ENCODE measurements at places on chromosomes 1 and 21. TPM values are rescaled to one million over a fixed set of nuclear protein-coding genes. Genes with fewer than 3 reads are reported as not detected.
A peak's percentile ranks its signal among the peaks of the same experiment; 100 is the strongest.

FLAD1 gene
- polyA plus RNA-seq = 30.2 TPM

FCRL5 gene
- polyA plus RNA-seq = not detected

SPATA1 gene
- 0.81 TPM for polyA plus RNA-seq

CELA3A gene
- polyA plus RNA-seq = not detected

- DNase-seq = no peak
These were observed 40.8 kb upstream of the STMN1 start for GRCh38 chr1:25947027-25947426.

DNA sequence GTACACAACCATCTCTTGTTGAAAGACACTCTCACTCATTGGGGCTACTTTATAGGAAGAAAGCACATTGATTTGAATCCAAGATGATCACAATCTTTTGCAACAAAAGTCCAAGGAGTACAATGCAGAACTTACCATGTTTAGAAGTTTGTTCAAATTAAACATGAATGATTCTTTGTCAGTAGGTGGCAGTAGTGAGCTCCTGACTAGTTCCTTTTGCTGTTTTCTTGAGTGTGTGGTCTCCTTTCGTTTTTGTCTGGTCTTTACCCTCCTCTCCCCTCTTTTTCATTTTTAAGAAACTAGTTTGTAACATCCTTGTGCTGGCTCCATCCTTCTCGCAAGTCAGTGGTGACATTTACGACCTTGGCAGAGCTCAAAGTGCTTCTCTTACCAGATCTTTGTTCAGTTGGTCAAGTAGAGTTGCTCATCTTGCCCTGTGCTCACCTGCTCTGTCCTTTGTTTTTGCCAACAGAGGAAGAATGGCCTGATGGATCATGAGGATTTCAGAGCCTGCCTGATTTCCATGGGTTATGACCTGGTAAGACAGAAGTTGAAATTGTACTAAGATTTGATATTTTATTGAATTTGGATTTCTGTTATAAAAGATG, 35.7 kb upstream of the MTR start:
- peak; percentile 8 for DNase-seq

- no peak for DNase-seq
These were observed 182.0 kb upstream of the C21orf91 start for GRCh38 chr21:18000981-18001686.

DNA sequence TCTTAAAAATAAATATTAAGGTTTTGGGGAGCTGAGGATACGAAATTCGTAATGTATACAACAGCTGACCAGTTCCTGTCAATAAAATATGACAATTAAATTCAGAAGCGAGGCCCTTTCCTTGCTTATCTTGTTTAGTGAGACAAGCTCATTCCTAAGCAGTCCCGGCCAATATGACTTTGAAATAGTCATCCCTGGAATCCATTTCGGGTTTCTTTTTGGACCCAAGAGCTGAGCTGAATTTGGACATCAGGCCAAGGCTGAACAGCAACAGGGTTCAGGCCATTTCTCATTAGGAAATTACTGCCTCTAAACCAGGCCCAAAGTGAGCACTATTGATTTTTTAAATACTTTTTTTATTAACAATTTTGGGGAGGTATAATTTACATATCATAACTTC, 17.3 kb upstream of the FMN2 start:
- no peak for DNase-seq

DNA sequence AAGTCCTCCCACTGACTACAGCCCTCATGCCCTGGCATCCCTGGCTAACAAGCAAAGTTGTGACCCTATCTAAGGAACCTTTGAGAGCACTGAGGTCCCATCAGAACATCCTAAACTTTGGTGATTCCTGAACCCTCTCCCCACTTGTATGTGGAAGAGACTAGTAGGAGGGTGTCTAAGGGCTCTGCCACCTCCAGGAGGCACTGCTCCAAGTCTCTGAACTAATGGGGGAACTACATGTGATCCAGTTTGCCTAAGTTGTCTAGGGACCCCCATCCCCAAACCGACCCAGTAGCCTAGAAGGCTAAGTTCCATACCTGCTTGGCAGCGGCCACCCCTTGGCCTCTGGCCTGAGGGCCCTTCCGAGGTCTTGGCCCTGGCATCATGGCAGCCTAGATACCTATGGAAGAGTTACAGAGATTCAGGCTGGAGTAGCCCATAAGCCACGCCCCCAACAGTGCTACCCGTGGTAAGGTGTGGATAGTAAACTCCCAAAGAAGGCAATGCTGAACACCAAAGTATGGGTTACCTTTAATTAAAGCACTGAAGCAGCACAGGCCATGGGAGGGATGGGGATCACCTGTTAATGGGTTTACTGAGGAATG, 1.7 kb downstream of the CC2D1B start:
- no peak for DNase-seq

GRCh38 chr1:31027693-31028526, 37.6 kb downstream of the PUM1 start:
- no peak for DNase-seq

- peak; percentile 52 for DNase-seq
These were observed 20.9 kb downstream of the URB1 start for GRCh38 chr21:32371913-32372314.

DNA sequence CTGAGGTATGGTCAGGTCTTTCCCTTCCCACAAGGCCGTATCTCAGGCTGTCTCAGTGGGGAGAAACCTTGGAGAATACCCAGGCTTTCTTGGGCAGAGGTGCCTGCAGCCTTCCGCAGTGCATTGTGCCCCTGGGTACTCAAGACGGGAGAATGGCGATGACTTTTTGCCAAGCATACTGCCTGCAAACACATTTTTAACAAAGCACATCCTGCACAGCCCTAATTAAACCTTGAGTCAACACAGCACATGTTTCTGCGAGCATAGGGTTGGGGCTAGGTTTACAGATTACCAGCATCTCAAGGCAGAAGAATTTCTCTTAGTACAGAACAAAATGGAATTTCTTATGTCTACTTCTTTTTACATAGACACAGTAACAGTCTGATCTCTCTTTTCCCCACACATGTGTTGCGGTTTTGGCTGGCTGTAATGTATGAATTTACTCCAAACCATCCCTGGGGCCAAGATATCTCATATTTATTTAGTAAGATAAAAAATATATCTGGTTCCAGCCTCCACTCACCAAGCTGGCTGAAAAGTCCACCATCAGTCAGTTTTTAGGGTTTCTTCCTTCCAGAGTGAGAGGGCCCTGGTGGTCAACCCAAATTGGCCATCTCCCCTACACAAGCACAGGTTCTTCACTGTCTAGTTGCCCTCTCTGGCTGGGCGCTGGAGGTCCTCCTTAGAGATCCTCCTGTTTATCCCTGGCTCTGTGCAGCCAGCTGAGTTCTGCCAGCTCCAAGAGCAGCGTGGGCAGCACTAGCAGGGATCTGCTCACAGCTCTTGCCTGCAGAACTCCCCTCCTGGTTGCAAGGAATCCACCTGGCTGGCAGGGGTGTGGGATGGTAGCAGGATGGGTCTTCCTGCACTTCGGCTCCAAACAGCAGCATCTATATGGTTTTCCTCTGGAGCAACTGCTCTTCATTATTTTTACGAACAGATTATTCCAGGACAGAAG, 2.6 kb downstream of the FAAH start:
- DNase-seq = no peak

DNA sequence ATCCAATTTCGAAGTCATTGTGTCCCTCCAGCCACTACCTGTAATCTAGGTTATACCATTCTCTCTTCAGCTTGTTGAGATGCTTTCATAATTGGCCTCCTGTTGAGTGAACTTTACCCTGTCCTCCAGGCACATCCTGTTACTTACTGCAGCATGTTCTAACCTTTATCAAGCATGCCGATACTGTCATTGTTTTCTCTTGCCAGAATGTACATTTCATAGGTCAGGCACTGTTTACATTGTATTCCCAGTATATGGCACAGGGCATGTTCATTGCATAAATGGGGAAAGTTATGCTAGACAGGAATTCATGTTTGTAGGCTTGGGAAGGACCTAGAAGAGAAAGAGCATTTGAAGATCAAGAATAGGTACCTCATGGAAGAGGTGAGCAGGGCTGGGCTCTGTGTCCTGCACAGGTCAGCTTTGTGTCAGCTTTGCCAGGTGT, 10.2 kb downstream of the CXADR start:
- DNase-seq = no peak

Measured in AG04450 (cell line).